HCEC 1CT (cell line): ENCODE measurements at places on chromosomes 6 and 20.
A peak's percentile ranks its signal among the peaks of the same experiment; 100 is the strongest.

- peak; percentile 77 for DNase-seq
These were observed 996 bp upstream of the PRDM1 start for GRCh38 chr6:106084989-106085691.

- DNase-seq = no peak
These were observed 64.4 kb downstream of the FILIP1 start for GRCh38 chr6:75429061-75429703.

GRCh38 chr20:31840906-31841816 lies 4.2 kb downstream of the FOXS1 start:
- DNase-seq = no peak

DNA sequence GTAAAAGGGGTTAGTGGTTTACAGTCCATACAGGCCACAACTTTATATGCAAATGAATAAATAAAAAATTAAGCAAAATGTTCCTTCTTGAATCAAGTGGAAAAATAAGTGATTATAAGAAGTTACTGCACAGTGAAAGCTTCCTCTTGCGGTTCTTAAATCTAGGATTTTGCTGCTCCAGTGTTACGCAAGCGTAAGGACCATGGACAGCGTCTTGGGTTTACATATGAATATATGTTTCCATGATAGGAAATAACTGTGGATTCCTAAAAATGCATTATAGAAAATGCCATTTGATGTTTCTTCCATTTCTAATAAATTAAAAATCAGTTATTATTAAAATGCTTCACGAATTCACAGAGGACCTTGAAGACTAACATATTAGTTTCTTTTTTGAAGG lies 176.6 kb upstream of the POU3F2 start:
- DNase-seq = no peak

GRCh38 chr20:44212792-44213191 lies 2.2 kb upstream of the OSER1 start:
- DNase-seq = peak; percentile 7

- no peak for DNase-seq
These were observed 29.4 kb downstream of the COL20A1 start for GRCh38 chr20:63322146-63322932.

DNA sequence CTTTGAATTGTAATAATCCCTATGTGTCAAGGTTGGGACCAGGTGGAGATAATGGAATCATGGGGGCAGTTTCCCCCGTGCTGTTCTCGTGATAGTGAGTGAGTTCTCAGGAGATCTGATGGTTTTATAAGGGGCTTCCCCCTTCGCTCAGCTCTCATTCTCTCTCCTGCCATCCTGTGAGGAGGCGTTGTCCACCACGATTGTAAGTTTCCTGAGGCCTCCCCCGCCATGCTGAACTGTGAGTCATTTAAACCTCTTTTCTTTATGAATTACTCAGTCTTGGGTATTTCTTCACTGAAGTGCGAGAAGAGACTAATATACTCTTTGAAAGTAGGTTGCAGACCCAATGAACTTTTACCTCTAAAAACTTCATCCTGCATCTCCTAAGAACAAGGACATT lies 39.2 kb upstream of the KCNG1 start:
- DNase-seq = no peak

DNA sequence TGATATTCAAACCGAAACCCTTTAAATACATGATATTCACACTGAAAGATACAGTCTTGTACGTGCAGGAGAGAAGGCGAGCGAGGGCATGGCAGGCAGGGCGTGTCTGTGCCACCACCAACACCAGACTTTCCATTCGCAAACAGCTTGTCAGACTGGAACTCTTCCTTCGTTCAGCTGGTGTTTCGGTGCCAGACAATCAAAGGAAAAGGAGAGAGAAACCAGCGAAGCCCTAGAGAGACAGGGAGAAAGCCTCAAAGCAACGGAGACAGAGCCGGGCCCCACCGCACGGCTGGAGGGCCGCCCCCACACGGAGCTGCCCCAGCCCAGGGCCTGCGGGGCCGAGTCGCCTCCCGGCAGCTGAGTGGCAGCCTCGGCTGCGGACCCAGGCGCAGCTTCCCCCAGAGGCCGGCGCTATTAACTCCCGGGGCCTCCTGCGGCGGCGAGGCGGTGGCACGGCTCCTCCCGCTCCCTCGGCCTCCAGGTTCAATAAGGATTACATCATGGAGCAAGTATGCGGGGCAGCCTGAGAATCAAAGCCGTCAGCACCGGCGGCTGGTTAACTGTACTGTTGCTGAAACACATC lies 32.1 kb upstream of the NR2E1 start:
- DNase-seq = peak; percentile 59

- DNase-seq = no peak
These were observed 29.2 kb downstream of the RIMS4 start for GRCh38 chr20:44781118-44781517.

DNA sequence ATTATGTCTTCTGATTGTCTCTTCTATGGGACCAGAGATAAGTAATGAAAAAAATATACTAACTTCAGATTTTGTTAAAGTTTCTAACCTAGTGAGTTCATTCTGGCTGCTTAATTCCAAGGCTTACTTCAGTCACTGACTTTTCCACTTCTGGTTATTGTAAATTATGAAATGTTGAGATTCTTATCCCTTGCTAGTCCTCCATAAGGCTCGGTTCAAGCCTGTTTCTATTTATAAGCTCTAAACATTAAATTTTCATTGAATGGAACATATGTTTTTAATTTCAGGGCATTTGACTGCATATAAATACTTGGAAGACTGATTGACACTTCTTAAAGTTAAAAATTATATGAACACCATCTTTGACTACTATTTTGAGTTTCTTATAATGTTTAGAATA lies 23.6 kb upstream of the NKAIN2 start:
- DNase-seq = no peak

GRCh38 chr6:135750081-135750480 lies 101.4 kb upstream of the PDE7B start:
- no peak for DNase-seq

DNA sequence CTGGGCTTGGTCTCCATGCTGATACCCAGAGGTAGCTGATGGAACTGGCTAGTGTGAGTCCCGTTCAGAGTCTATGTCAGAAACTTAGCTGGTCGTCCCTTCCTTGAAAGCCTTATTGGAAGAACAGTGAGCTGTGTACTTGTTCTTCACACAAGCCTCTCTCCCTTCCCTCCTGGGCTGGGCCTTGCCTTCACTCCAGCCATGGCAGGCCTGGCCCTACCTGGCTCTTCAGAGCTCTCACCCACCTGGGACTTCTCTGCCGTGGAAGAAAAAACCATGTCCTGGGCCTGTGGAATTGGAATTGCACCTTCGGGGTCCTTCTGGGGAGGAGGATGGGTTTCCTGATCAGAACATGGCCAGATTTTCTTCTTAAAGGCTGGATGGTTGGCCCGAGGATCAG lies 20.3 kb upstream of the ZNF831 start:
- DNase-seq = no peak

GRCh38 chr6:126941751-126942150 lies 176.7 kb upstream of the RSPO3 start:
- no peak for DNase-seq

DNA sequence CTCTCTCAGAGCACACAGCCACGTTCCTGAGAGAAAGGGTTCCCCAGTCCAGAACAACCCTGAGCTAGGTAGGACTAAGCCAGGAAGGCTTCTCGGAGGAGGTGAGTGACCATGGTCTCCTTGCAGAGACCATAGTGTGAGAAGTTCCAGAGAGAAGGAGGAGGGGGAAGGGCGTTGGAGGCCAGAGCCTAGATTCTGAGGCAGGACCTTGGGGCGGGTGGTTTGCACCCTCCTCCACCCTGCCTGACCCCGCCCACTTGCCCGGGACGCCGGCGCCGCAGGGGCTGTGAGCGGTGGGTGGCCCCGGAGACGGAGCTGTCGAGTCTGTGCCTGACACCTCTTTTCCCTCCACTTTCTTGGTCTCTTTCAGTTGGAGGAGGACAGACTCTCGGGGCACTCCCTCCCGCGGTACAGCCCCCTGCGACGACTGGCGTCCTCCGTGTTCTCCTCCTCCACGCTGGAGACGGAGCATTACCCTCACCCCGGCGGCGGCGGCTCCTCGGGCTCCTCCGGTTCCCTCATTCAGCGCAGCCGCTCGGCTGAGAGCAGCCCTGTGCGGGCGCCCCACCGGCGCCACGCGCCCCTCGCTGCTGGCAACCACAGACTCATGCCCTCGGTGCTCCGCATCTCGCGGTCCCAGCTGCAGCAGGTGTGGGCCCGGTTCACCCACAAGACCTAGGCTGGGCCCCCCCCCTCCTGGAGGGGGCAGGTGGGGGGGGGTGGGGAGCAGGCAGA lies 26.2 kb downstream of the TTBK1 start:
- no peak for DNase-seq

DNA sequence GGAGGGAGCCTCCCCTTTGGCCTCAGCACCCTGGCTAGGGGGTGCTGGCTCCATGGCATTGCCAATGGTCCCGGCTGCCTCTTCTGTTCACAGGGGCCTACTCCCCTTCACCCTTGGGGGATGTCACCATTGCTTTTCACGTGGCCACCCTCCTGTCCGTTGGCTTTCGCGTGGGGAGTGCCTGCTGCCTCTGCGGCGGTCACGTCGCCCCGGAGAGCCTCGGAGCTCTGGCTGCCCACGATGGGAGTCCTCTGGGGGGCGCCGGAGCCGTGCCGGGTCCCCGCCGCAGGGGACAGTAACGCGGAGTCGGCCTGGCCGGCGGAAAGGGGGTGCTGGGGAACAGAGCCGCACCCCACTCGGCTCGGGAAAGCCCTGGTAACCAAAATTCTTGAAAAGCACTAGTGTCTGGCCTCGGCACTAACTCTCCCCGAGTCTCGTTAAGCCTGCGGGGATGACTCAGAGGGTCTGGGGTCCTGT lies 661 bp upstream of the HEBP2 start:
- DNase-seq = peak; percentile 24

GRCh38 chr6:50451826-50452400 lies 261.4 kb upstream of the TFAP2D start:
- no peak for DNase-seq

GRCh38 chr6:32968093-32968866 lies at the start of gene BRD2:
BRD2 (plus strand) TSS chr6:32968594; CDS start chr6:32972899, 4,305 bp downstream.
- DNase-seq = peak; percentile 94

- DNase-seq = no peak
These were observed 116.2 kb downstream of the MAP3K5 start for GRCh38 chr6:136676075-136676474.

GRCh38 chr6:14089224-14089623 lies 28.3 kb upstream of the CD83 start:
- no peak for DNase-seq

- peak; percentile 66 for DNase-seq
These were observed 61.6 kb upstream of the MRPS10 start for GRCh38 chr6:42279144-42279781.

DNA sequence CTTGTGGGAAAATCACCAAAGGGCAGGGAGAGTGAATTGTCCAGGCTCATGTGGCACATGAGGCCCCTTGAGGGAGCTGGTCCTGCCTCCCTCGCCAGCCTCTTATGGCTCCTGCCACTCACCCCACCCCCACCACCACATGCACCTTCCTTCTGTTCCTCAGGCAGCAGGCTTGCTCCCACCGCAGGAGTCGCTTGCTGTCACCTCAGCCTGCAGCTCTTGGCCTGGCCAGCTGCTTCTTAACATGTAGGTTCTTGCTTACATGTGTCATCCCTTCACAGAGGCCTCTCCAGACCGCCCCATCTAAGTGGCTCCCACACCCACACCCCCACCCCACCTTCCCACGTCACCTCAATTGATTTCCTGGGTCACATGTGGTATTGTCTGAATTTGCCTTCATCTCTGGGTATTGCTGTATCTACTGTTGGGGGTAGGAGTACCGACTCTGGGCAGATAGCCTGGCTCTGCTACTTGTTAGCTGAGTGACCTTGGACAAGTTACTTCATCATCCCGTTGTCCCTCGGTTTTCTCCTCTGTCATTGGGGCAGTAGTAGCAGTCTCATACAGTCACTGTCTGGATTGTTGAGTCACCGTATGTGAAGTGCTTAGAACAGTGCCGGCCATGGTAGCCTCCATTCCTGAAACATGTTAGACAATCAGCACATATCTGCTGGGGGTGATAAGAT lies 41.7 kb downstream of the SLC9A8 start:
- DNase-seq = no peak

GRCh38 chr6:83126807-83127206 lies 59.3 kb downstream of the DOP1A start:
- no peak for DNase-seq
